ENCODE measurements at places on chromosomes 1 and 21.

- no peak for DNase-seq
Observed at GRCh38 chr1:102821707-102822106, 286.6 kb downstream of the COL11A1 start.

GRCh38 chr1:211376807-211377470 is 50.3 kb downstream of the TRAF5 start:
- no peak for DNase-seq

- DNase-seq: no peak
Observed at GRCh38 chr1:189616893-189617292, 860.8 kb downstream of the BRINP3 start.

- no peak for DNase-seq
Observed at GRCh38 chr1:232751393-232752140, 53.6 kb upstream of the MAP10 start.

DNA sequence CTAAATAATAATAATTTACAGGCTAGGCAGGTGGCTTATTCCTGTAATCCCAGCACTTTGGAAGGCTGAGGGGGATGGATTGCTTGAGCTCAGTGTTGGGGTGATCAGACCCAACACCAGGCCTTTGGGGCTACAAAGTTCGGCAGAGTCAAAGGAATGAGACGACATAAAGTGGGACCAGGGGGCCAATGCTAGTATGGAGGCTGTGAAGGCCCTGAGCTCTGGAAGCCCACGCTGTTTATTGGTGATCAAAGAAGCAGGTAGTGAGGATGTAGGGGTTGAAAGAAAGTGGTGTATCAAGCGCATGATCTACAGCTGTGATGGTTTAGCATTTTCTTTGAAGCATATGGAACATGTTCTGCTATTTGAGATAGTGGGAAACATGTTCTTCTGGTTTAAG is 5.6 kb downstream of the BTBD8 start:
- no peak for DNase-seq

DNA sequence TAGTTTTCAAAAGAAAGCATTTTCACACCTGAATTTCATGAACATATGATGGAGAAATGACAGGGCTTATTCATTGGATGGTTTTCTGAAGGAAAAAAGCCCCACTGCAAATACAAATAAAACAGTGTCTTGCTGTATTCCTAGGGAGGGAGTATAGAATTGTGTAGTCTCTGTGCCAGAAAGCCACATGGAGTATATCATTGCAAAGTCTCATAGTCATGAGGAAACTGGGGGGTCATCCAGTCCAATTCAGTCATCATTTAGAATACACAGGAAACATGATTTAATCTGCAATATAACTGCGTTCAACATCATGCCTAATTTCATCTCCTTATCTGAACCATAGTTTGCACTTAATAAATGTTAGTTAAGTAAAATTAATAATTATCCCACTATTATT is 222.3 kb downstream of the NTNG1 start:
- DNase-seq: no peak

- no peak for DNase-seq
Observed at GRCh38 chr1:41354956-41355355, 6.3 kb upstream of the FOXO6 start.
